ENCODE measurements at places on chromosomes 11 and 22.

GRCh38 chr22:22360014-22360413, 115.4 kb downstream of the VPREB1 start:
- no peak for DNase-seq

DNA sequence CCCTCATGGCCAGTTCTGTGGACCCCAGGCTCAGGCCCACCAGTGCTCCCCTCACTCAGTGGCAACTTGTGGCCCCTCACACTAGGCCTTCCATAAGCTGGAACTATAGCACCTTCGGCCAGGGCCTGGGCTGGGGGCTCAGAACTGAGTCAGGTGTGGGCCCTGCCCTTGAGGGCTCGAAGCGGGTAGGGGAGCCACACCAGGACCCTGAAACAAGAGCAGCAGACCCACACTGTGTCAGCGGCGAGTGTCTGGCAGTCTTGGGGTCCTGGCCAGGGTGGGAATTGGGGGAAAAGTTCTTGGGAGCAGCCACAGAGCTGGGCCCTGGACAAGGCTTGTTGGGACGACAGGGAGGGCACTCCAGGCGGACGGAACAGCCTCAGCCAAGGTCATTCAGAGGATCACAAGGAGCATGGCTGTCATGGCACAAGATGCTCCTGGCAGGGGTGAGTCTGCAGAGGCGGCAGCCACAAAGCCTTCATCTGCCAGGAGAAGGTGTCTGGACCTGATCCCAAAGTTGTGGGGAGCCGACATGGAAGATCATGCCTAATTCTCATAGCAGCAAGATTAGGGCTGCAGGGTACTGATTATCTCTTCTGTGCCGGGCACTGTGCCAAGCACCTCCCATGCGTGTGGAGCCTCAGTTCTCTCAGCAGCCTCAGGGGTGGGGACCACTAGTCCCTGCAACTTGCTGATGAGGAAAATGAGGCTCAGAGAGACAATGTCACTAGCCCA, 50.7 kb downstream of the SHISAL1 start:
- DNase-seq = no peak

DNA sequence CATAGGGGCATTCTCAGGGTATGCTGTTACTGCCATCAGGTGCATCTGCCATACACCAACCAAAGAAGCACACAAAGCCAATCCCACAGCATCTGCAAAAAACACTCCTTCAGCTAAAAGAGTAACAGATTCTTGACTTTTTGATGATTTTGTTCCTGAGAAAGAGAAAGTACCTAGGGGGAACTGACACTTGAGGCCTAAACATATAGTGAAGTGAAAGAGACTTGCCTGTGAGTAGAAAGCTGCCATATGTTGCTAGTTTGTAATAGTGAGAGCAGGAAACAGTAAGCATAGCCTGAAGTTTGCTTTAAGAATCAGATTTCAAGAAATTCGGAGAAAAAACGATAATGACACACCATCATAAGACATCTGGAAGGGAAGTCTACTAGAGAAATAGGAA, 97.9 kb upstream of the CTSC start:
- DNase-seq = no peak

- no peak for DNase-seq
Measured at GRCh38 chr22:28607795-28608194, 71.8 kb downstream of the TTC28 start.

DNA sequence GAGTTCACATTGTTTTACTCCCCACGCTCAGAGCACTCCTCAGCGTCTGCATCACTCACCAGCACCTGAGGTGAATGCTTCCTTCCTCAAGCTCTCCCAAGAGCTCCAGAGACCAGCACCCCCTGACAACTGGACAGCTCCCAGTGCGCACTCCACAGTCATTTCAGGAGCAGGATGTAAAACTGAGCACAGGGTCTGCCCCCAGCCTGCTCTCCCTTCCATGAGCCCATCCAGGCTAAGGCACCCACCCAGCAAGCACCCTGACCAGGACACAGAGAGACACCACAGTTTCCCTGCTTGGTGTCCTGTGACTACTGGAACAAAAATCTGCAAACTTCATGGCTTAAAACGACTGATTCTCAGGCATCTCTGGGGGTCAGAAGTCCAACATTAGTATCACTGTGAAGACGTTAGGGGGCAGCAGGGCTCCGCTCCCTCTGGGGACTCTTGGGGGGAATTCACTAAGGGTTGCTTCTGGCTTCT, 3.3 kb downstream of the SCGB1D2 start:
- DNase-seq = no peak

DNA sequence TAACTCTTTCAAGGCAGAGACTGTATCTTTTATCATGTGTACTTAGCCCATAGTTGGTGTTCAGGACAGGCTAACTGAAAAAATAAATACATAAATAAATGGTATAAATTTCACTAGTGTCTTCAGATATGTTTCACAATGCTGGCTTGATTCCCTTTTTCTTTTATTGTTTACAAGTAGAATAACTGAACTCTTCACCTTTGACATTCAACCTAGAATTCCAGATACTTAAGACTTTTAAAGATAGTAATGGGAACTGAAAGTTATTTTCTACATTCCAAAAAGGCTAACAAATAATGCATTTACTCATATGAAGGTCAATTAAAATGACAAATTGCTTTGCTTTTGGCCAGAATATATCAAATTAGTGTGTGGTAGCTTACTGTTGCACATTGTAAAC, 411.3 kb upstream of the TENM4 start:
- DNase-seq = no peak

DNA sequence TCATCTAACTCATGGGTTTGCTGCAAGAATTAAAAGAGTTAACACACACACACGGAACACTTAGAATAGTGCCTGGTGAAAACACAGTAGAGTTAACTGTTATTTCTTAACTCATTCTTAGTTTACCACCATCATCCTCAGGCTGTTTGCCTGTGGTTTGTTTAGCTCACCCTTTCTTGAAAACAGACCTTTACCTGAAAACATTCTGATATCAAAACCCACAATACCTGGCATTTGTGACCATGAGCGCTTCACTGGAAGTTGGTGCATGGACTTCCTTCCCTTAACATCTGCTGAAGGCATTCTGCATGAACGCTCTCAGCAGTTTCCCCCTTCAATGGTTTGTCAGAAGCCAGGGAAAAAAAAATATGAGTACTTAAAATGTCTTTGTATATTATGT, 256.0 kb downstream of the ETS1 start:
- no peak for DNase-seq

DNA sequence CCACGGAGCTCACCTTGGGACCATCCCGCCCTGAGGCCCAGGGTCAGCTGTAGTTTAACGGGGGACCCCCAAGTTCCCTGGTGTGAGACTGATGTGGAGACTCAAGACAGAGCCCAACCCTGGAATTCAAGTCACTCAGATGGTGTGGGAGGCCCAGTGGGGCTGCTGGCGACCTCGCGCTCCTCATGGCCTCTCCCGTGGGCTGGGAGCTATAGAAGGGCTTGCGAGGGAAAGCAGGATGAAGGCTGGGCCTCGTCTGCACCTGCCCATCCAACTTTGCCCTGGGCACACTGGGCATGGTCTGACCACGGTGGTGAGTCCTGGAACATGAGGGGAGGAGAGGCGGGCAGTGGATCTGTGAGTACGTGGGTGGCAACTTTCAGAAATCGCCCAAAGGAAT, 13.6 kb upstream of the TTLL12 start:
- no peak for DNase-seq

DNA sequence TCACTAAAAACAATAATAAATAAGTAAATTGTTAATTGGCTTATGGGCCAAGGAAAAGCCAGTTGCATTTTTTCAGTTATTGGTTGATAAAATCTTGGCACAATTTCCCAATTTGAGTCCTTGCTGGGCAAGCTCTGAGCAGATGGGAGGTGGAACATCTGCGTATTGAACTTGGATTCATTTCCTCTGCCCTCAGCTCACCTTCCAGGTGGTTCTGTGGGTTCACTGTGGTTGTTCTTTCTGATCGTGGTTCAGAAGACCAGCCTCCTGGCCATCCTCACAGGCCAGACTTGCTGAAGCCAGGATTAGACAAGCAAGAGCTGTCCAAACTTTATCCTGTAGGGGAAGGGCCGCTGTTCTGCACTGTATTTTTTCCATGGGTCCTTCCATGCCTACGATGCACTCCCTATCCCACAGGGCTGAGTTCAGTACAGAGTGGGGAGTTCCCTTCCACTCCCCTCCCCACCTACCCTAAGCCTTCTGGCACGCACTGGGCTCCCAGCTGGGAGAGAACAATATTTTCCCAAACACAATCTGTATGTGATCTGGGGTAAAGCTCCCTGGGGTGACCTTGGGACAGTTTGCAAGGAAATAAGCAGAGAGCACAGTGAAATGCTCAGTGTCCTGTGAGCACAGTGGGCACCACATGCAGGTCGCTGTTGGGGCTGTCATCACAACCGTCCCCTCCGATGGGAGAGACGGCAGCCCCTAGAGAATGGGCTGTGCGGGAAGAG, 43.5 kb upstream of the TP53I11 start:
- DNase-seq = no peak

DNA sequence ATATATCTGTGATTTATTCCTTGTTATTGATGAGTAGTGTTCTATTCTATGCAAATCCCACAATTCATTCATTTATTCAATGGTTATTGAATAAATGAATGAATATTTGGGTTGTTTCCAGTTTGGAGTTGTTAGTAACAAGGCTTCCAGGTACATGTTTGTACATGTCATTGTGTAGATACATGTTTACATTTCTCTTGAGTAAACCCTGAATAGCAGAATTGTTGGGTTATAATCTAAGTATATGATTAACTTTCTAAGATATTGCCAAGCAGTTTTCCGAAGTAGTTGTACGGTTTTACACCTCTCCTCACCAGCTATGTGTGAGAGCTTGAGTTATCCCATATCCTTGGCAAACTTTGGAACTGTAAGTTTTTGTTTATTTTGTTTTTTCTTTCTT, 18.5 kb upstream of the OR8G1 start:
- no peak for DNase-seq

GRCh38 chr11:23310276-23310675, 450.0 kb upstream of the CCDC179 start:
- no peak for DNase-seq

DNA sequence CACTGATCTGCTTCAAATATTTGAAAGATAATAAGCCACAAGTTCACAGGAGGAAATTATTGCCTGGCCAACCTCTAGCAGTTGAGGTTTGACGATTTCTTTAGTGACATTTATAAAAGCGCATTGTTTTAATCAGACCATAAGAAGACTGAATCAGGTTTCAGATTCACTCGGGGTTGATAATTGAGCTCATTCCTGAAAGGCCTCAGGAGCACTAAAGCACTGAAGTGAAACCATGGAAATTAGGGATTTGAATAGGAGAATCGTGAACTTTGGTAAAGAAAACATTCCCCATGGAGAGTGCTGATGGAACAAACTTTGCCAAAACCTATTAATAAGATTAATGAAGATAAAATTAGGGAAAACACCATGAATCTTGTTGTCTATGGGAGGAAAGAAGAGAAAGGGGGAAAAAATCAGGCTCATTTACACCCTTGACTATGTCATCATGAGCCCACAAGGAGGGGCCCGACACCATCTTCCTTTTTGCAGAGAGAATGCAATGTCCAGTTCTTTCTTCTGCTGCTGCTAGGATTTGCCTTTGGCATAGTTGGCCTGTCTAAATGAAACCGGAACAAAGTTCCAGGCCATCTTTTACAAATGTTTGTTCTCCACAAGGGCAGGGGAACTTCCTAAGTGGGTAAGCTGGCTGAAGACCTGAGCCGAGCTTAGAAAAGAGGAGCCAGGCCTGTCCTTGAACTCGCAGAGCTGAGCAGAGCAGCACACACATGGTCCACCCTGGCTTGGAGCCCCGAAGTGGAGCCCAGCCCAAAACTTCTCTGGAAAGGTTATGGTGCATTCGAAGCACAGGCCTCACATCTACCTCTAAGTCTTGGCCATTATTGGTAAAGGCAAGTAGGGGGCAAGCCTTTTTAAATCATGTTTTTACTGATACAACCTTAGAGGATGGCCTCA, 56.1 kb upstream of the EIF3M start:
- no peak for DNase-seq

DNA sequence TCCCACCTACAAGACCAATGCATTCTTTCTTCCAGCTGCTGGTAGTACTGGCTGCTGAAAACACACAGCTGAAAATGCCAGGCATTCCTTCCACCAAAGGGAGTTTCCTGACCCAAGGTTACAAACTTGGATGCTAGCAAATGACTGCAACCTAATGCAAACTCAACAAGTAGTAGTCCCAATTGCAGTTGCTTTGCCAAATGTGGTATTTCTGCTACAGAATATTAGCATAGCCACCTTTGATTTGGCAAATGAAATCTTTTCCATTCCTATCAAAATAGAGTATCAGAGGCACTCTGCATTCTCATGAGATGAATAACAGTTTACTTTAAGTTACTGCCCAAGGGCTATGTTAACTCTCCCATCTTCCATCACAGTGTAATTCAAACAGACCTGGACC, 172.0 kb upstream of the ARHGAP42 start:
- DNase-seq = no peak

DNA sequence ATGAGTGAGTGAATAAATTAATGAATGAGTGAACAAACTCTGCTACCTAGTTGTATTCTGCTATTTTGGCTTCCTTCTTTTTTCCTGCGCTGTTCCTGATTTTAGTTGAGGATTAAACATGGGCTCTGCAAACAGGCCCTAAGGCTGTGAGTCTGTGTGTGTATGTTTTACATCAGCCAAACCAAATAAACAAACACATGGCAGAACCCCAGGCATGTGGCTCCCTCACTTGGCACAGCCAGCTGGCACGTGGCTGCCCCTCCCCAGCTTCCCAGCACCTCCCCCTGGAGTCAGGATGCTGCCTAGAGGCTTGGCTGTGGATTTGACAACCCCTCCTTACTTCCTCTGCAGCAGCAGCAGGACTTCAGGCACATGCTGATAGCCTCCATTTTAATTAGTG, 593.2 kb downstream of the INSC start:
- peak; percentile 94 for DNase-seq

DNA sequence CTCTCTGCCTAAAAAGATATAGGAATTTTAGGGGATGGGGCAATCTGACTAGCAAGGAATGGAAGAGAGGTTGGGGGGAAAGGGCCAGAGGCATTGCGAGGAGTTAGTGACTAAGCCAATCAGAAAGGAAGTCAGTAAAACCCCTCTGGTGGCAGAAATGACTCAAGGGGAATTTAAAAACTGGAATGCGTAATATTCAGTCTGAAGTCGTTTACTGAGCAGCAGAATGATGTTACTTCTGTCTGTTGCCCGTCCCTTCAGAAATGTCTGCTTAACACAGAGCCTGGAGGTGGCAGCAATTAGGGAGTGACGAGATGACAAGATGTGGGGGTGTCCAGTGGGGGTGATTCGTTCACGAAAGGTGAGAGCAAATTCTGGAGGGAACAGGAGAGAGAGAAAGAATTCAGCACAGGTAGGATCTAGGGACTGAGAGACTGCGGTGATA, 107.7 kb upstream of the CLMP start:
- no peak for DNase-seq
